Dermis microvascular lymphatic vessel endothelial cell (primary cell): ENCODE measurements at places on chromosomes 1 and 21. TPM values are rescaled to one million over a fixed set of nuclear protein-coding genes. Genes with fewer than 3 reads are reported as not detected.

DNA sequence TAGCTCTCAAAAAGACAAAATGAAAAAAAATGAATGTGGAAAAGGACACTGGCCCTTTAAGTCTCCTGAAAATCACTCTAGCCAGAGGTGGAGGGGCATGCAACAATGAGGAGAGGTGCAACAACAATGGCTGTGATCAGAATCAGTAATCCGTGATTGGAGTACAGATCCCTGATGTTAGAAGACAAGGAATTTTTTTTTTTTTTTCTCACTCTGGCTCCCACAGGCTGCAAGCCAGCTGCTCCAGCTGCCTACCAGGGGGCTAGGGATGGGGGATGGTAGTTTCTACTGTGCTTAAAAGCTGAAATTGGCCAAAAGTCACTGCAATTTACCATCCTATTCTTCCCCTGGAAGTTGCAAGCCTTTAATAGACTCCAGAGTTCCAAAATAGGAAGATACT is 54.5 kb downstream of the STYXL2 start:
- DNase-seq, result no peak

The WNT2B gene
- 0.51 and 1.0 TPM in 2 replicates for total RNA-seq

The FGR gene
- 0.13 and 0.25 TPM in 2 replicates for total RNA-seq

The CITED4 gene
- 2.8 and 3.4 TPM in 2 replicates for total RNA-seq

The NPL gene
- total RNA-seq, result 2.3 and 4.0 TPM in 2 replicates
